ENCODE measurements at places on chromosomes 5 and 9. TPM values are rescaled to one million over a fixed set of nuclear protein-coding genes. Genes with fewer than 3 reads are reported as not detected.

THBS4 gene
- polyA plus RNA-seq, result 18.1 TPM

CNTNAP3B gene
- 14.3 TPM for polyA plus RNA-seq

ADAMTS6 gene
- 2.1 TPM for polyA plus RNA-seq

SPATA31E1 gene
- not detected for polyA plus RNA-seq
